ENCODE measurements at places on chromosomes 11 and 22.

DNA sequence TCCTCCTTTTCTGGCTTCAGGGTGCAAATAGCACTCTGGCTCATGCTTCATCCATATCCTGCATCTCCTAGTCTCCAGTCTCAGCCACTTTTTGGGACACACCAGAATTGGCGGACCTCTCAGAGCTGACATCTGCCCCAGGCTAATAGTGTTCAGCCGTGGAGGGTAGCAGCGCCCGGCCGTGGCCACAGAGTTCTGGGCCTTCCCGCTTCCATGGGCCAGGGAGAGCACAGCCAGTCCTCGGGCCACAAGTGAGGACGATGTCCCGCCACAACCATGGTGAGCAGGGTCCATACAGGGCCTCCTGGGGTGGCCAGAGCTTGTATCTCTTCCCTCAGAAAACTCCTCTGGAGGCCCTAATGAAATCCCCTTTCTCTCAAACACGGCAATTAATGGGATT lies 26.0 kb downstream of the DKK3 start:
- DNase-seq = no peak

DNA sequence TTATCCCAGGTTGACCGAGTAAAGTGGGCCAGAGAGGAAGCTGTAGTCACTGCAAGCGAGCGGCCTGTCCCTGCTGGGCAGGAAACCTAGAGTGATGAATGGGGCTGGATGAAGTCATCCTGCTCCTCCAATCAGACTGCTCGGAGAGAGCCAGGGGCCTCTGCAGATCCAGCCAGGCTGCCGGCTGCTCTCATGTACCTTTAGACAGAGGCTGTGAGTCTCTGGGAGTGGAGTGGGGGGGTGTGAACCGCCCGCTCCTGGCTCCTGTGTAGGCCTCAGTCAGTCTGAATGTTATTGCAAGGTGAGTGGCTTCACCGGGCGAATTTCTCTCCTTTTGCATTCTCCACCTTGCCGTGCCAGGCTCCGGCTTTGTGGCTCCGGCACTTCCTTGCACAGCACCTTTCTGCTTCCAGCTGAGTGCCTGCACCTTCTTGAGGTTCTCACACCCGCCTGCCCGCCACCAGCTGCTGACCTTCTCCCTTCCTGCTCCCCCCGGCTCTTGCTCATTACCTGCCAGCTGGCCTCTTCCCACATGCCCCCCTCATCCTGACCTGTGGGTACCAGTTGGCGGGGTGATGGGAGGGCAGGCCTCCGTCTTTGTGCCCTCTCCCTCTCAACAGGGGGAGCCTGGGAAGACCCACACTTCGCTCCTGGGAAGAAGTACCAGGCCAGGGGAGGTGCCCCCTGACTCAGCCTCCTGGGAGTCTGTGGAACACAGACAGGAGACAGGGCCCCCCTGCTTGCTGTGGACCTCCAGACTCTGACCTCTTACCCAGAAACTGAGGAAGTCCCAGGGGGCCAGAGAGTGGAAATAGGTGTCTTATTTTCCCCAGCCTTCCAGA lies 79.9 kb downstream of the GRAMD1B start:
- DNase-seq = no peak

DNA sequence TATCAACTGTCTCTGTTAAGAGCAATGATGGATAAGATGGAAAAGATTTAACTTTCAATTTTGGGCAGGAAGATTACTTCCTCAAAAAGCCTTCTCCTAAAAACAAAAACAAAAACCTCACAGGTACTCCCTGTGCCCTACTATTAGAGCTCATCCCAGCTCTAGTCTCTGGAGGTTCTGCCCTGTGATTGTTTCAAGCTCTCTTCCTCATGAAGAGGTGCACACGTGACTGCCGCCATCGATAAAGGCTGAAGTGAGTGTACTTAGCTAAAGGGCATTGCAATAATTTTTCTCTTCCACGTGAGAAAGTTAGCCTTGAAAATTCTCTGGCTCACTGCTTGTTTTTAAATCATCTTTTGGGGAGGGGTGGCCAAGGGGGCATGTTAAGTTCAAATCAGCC lies 36.6 kb downstream of the MPPED2 start:
- DNase-seq = no peak

DNA sequence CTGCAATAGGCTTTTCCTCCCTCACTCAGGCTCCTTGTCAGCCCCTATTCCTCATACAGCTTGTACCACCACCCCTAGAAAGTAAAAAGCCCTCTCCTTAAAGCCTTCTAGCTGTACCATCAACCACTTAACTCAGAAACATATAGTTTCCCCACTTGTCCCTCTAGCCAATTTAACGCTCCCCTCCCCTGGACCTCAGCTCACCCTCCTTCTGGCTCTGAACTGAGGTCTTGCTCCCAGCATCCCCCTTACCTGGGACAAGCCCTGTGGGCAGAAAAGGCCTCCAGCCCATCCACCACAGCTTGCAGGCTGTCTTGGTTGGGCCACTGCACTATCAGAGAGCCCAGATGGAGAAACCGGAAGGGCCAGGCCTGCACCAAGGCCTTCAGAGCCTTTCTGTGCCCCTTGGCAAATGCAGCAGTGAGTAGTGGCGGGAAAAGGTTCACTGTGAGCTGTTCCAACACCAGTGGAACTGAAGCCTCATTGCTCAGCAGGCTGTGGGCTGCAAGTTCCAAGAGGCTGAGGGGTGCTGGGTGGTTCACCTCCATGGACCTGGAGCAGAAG lies 12.4 kb upstream of the TOP3B start:
- no peak for DNase-seq

GRCh38 chr11:19258641-19259230 lies 18.0 kb upstream of the E2F8 start:
- DNase-seq = no peak

DNA sequence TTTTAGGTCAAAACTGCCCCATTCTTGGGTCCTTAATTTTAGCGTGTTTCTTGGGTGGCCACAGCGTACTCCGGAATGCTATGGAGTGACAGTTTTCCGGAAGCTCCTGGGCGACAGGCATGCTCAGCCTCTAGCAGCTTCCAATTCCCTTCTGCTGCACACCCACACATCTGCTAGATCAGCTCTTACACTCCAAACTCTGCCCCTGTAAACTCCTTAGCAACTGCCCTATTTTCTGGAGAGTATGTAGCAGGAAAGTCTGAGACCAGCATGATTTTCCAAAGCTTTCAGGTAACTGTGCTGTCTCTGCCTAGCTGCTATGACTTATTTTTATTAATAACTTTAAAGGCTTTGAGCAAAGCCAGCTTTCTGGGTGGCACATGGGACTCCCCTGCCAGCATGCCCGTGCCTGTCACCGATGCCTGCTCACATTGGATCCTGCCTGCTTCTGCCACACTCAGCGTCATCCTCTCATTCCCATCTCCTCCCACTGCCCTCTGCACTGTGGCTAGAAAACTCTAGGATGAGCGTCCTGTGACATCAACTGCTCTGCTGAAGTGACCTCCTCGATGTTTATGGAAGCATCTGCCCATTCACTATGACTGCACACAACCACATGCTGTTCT lies 17.3 kb downstream of the TOLLIP start:
- no peak for DNase-seq

- no peak for DNase-seq
These were observed 43.4 kb downstream of the PAX6 start for GRCh38 chr11:31767685-31768084.

- DNase-seq = no peak
These were observed 142.9 kb upstream of the ZBED5 start for GRCh38 chr11:11000579-11001283.

DNA sequence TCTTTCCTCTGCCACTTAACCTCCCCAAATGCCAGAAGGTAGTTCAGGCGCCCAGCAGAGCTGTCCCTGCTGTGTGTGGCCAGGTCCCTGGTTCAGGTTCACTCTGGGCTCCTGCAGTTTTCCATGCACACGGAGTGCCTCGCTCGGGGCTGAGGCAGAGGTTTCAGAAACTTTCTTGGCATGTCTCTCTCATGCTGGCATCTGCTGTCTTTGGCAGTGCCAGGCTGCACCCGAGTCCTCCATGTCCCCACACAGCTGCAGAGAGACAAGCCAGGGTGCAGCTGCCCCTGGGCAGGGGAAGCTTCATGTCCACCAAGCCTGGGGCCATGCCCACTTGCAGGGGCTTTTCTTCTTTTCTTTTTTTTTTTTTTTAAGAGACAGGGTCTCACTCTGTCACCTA lies 7.0 kb upstream of the NEFH start:
- DNase-seq = no peak
